Neural cell (in vitro differentiated cells): ENCODE measurements at places on chromosomes 16 and 17. TPM values are rescaled to one million over a fixed set of nuclear protein-coding genes. Genes with fewer than 3 reads are reported as not detected.

The PLXDC1 gene
- 10.0 and 13.5 TPM in 2 replicates for polyA plus RNA-seq

The TBC1D3K gene
- polyA plus RNA-seq = not detected in 2 replicates

The ATP2A3 gene
- polyA plus RNA-seq = not detected in 2 replicates

The TAT gene
- 0.14 TPM in 1 of 2 replicates, not detected in the other for polyA plus RNA-seq

The ATAD5 gene
- polyA plus RNA-seq = 5.3 and 6.3 TPM in 2 replicates

The SLC5A2 gene
- polyA plus RNA-seq = not detected in 2 replicates

The TLCD1 gene
- polyA plus RNA-seq = not detected in 2 replicates

The DNAI2 gene
- polyA plus RNA-seq = not detected in 2 replicates

The SYNRG gene
- 16.1 and 20.5 TPM in 2 replicates for polyA plus RNA-seq

The DYNLRB2 gene
- polyA plus RNA-seq = not detected in 2 replicates

The MT4 gene
- not detected in 2 replicates for polyA plus RNA-seq

The PPP1R27 gene
- not detected in 2 replicates for polyA plus RNA-seq

The VWA3A gene
- 0.96 and 1.8 TPM in 2 replicates for polyA plus RNA-seq

The CDH11 gene
- 22.9 and 23.4 TPM in 2 replicates for polyA plus RNA-seq

The RNF43 gene
- polyA plus RNA-seq = not detected in 2 replicates

The LHX1 gene
- 1.4 and 2.5 TPM in 2 replicates for polyA plus RNA-seq

The HSD17B1 gene
- 1.0 and 2.1 TPM in 2 replicates for polyA plus RNA-seq

The GPR139 gene
- 0.52 TPM in 1 of 2 replicates, not detected in the other for polyA plus RNA-seq

The C17orf78 gene
- not detected in 2 replicates for polyA plus RNA-seq

The ABCA8 gene
- not detected in 2 replicates for polyA plus RNA-seq

The SOX9 gene
- polyA plus RNA-seq = 0.34 and 0.68 TPM in 2 replicates

The MPO gene
- polyA plus RNA-seq = not detected in 2 replicates

The TSNAXIP1 gene
- 24.2 and 31.0 TPM in 2 replicates for polyA plus RNA-seq

The KRTAP4-6 gene
- not detected in 2 replicates for polyA plus RNA-seq

The PMP22 gene
- polyA plus RNA-seq = not detected in 2 replicates

The KIF2B gene
- not detected in 2 replicates for polyA plus RNA-seq

The PPM1E gene
- 31.9 and 39.5 TPM in 2 replicates for polyA plus RNA-seq

The CRHR1 gene
- 3.3 and 4.5 TPM in 2 replicates for polyA plus RNA-seq

The SPN gene
- polyA plus RNA-seq = 0.09 TPM in 1 of 2 replicates, not detected in the other

The NRN1L gene
- 2.2 TPM in 1 of 2 replicates, not detected in the other for polyA plus RNA-seq

The ASGR1 gene
- polyA plus RNA-seq = 75.6 and 80.2 TPM in 2 replicates

The TBCD gene
- 64.8 and 67.2 TPM in 2 replicates for polyA plus RNA-seq

The PRSS33 gene
- polyA plus RNA-seq = not detected in 2 replicates

The TPSD1 gene
- not detected in 2 replicates for polyA plus RNA-seq

The TP53TG3 gene
- polyA plus RNA-seq = not detected in 2 replicates

The NME1 gene
- polyA plus RNA-seq = 224 and 262 TPM in 2 replicates

The EME2 gene
- polyA plus RNA-seq = 21.2 and 25.6 TPM in 2 replicates

The CD300C gene
- 0.20 TPM in 1 of 2 replicates, not detected in the other for polyA plus RNA-seq

The SPATA22 gene
- polyA plus RNA-seq = not detected in 2 replicates

The FOXO3B gene
- polyA plus RNA-seq = 4.0 and 4.2 TPM in 2 replicates

The DBNDD1 gene
- polyA plus RNA-seq = 15.4 and 18.4 TPM in 2 replicates

The AANAT gene
- not detected in 2 replicates for polyA plus RNA-seq

The ADGRG1 gene
- 80.6 and 86.8 TPM in 2 replicates for polyA plus RNA-seq

The PAGR1 gene
- polyA plus RNA-seq = 86.8 and 88.7 TPM in 2 replicates

The SOST gene
- polyA plus RNA-seq = 0.10 TPM in 1 of 2 replicates, not detected in the other

The TBC1D28 gene
- polyA plus RNA-seq = 2.1 and 2.2 TPM in 2 replicates

The SEZ6 gene
- 15.1 and 17.4 TPM in 2 replicates for polyA plus RNA-seq

The STARD3 gene
- 105 and 121 TPM in 2 replicates for polyA plus RNA-seq

The CTRL gene
- polyA plus RNA-seq = 3.2 and 3.8 TPM in 2 replicates

The SNAI3 gene
- polyA plus RNA-seq = not detected in 2 replicates

The SLC6A2 gene
- polyA plus RNA-seq = not detected in 2 replicates

The SLC38A8 gene
- not detected in 2 replicates for polyA plus RNA-seq
